ENCODE measurements at places on chromosomes 3 and 15. TPM values are rescaled to one million over a fixed set of nuclear protein-coding genes. Genes with fewer than 3 reads are reported as not detected.

FBXL22 gene
- total RNA-seq: 0.19 TPM

ADIPOQ gene
- total RNA-seq: not detected

FAM3D gene
- total RNA-seq: not detected

RTP1 gene
- not detected for total RNA-seq

GABRB3 gene
- total RNA-seq: 72.6 TPM

TMEM43 gene
- total RNA-seq: 82.9 TPM

NME9 gene
- total RNA-seq: not detected

NRG4 gene
- total RNA-seq: 1.1 TPM

ABHD17C gene
- 35.2 TPM for total RNA-seq

PLSCR1 gene
- 38.0 TPM for total RNA-seq

PRSS50 gene
- not detected for total RNA-seq

NMD3 gene
- 52.2 TPM for total RNA-seq

RGMA gene
- 0.15 TPM for total RNA-seq

ATP13A5 gene
- total RNA-seq: not detected

OR5K3 gene
- not detected for total RNA-seq

CAMK2N2 gene
- total RNA-seq: 1.3 TPM

VGLL4 gene
- 30.8 TPM for total RNA-seq

NPAP1 gene
- total RNA-seq: not detected

SEMA3G gene
- 0.07 TPM for total RNA-seq

SNTN gene
- not detected for total RNA-seq

DZIP3 gene
- 2.5 TPM for total RNA-seq

CCDC14 gene
- 19.8 TPM for total RNA-seq

SLC9C1 gene
- total RNA-seq: not detected

TMED3 gene
- 191 TPM for total RNA-seq

FEZF2 gene
- not detected for total RNA-seq

CELSR3 gene
- 4.7 TPM for total RNA-seq

CP gene
- total RNA-seq: 5.3 TPM

CEMIP gene
- total RNA-seq: 2.2 TPM

PAK2 gene
- total RNA-seq: 41.3 TPM

WDR72 gene
- total RNA-seq: 7.0 TPM

TGM5 gene
- not detected for total RNA-seq

CCDC9B gene
- total RNA-seq: 16.5 TPM

RASGRP1 gene
- total RNA-seq: 0.40 TPM

HOMER2 gene
- 12.0 TPM for total RNA-seq

BRPF1 gene
- 19.4 TPM for total RNA-seq

IFRD2 gene
- 92.6 TPM for total RNA-seq

CACNA2D2 gene
- total RNA-seq: 0.58 TPM

ISLR2 gene
- 0.29 TPM for total RNA-seq

LINGO1 gene
- 8.9 TPM for total RNA-seq

CCR5 gene
- not detected for total RNA-seq

TNIK gene
- total RNA-seq: 2.1 TPM

STRIT1 gene
- not detected for total RNA-seq

IQCH gene
- 3.5 TPM for total RNA-seq

CHRNB4 gene
- total RNA-seq: 0.77 TPM

RFT1 gene
- 28.2 TPM for total RNA-seq

PLSCR5 gene
- not detected for total RNA-seq

MESP2 gene
- 0.62 TPM for total RNA-seq

CCDC39 gene
- not detected for total RNA-seq

PIGX gene
- total RNA-seq: 34.7 TPM

Measured in A549 treated with RU486 at 1 μM for 4 hours (cell line).